ENCODE measurements at places on chromosomes 5 and 9. TPM values are rescaled to one million over a fixed set of nuclear protein-coding genes. Genes with fewer than 3 reads are reported as not detected.

GRCh38 chr9:107612136-107612535, 122.6 kb upstream of the KLF4 start:
- no peak overlapping the region for H3K4me3 ChIP-seq
- H3K27me3 ChIP-seq: no peaks in the 10 kb centered on the region
- H3K27ac ChIP-seq: peak overlapping the region; percentile 25
- DNase-seq: no peak

GRCh38 chr5:96657068-96657467, 5.1 kb upstream of the CAST start:
- DNase-seq: peak; percentile 42
- peaks cover 26% of the 10 kb centered on the region for H3K4me1 ChIP-seq
- no peak overlapping the region for H3K4me3 ChIP-seq
- H3K27ac ChIP-seq: no peak overlapping the region
- no peaks in the 10 kb centered on the region for H3K36me3 ChIP-seq

DNA sequence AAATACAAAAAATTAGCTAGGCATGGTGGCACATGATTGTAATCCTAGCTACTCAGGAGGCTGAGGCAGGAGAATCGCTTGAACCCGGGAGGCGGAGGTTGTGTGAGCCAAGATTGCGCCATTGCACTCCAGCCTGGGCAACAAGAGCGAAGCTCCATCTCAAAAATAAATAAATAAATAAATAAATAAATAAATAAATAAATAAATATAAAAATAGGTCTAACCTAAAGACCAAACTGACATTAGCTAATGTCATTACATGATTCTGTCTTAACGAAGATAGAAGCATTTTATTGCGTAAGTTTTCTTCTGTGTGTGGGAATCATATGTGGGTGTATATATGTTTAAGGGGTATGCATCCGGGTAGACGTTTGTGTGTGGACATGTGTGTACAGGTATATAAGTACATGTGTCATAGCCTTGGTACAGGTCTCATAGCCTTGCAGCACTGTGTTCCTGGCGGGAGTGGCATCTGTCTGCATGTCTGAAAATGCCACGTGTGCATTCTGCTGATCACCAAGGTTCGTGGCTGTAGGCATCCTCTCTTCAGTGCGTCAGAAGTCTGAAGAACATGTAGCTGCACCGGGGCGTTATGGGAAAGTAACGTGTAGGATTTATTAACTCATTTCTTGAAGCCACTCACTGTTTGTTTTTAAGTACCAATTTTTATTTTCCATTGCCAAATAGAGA, 298.1 kb downstream of the NR3C1 start:
- no peak overlapping the region for H3K4me3 ChIP-seq

DNA sequence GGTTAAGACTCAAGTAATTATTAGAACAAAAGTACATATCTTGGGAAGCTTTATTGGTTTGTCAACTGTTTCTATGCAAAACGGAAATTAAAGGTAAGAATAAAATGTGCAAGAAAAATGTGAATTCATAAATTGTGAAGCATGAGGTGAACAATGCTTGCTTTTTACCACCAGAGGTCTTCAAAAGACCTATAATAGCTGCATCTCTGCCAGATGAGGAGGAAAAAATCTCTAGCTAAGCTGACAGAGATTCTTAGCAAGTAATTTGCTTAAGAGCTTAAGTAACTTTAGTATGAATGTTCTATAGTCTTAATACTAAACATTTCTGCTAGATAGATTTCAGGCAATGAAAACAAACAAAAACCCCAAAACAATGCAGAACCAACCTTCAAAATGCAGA, 54.1 kb downstream of the MRPS30 start:
- no peaks in the 10 kb centered on the region for H3K4me1 ChIP-seq
- H3K4me3 ChIP-seq: no peak overlapping the region
- H3K27ac ChIP-seq: no peak overlapping the region
- no peak for DNase-seq
- H3K27me3 ChIP-seq: no peaks in the 10 kb centered on the region

GRCh38 chr9:9124616-9125015, 1325.0 kb upstream of the DMAC1 start:
- no peaks in the 10 kb centered on the region for H3K27me3 ChIP-seq

DNA sequence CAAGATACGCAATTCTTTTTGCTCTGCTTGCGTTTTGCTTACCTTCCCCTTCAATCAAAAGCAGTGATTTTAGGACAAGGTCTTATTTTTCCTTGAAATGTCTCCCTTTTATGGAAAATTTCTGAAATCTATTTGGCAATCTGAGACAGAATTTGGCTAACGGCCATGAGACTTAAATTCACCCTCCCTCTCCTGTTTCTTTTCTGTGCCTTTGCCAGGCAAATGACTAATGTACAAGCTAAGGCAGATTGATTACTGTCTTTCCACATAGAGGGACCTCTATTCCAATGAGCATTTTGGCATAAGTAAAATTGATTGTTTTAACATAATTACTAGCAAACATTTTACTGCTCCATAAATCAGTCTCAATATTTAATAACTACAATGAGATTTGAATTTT, 31.7 kb downstream of the FAM81B start:
- H3K4me3 ChIP-seq: no peak overlapping the region
- DNase-seq: no peak
- no peaks in the 10 kb centered on the region for H3K36me3 ChIP-seq
- H3K4me1 ChIP-seq: no peaks in the 10 kb centered on the region

DNA sequence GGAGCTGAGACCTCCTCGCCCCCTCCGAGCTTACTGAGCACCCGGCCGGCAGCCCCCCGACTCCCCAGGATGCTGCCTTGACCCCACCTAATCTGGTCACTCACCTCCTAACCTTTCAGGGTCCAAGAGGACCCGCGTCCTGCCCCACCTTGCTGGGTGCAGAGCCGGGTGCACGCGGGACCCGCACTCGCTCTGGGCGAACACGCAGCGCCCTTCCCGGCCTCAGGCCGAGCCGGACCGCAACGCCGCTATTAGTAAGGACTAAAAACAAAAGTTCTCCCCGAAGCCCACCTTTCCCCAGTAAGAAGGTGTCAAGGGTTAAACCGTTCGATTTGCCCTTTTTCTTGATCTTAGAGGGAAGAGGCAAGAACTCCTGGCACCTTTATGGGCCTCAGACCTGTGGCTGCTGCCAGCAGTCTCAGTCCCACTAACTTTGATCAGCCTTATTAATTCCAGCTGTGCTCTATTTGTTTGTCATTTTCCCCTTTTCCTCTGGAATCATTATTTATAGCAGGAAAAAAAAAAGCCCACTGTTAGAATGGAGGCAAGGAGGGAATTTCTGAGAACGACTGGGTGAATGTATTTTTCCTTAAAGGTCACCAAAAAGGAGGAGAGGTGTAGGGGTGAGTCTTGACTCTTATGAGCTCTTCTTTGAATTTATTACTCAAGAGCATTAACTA, 10.5 kb downstream of the IRX2 start:
- peak overlapping the region; percentile 54 for H3K4me3 ChIP-seq
- H3K4me1 ChIP-seq: peaks cover 11% of the 10 kb centered on the region
- peak overlapping the region; percentile 87 for H3K27ac ChIP-seq
- DNase-seq: no peak

GRCh38 chr9:68894502-68894901, 119.4 kb downstream of the PRKACG start:
- H3K4me1 ChIP-seq: peaks cover 18% of the 10 kb centered on the region
- no peak for DNase-seq
- H3K27me3 ChIP-seq: no peaks in the 10 kb centered on the region
- no peaks in the 10 kb centered on the region for H3K36me3 ChIP-seq
- no peak overlapping the region for H3K27ac ChIP-seq

- no peak overlapping the region for H3K4me3 ChIP-seq
- no peak overlapping the region for H3K27ac ChIP-seq
- peak; percentile 76 for DNase-seq
- no peaks in the 10 kb centered on the region for H3K4me1 ChIP-seq
Observed at GRCh38 chr5:1053391-1054017, 44.9 kb downstream of the NKD2 start.

- H3K27me3 ChIP-seq: no peaks in the 10 kb centered on the region
- no peak for DNase-seq
- H3K4me1 ChIP-seq: no peaks in the 10 kb centered on the region
- no peak overlapping the region for H3K27ac ChIP-seq
Observed at GRCh38 chr9:88605512-88606362, 70.8 kb downstream of the NXNL2 start.

BARX1 gene
- not detected for total RNA-seq

XPA gene
- 11.7 TPM for total RNA-seq

FAM78A gene
- total RNA-seq: 9.4 TPM

SPINK5 gene
- total RNA-seq: 0.91 TPM
